ENCODE measurements at places on chromosomes 13 and 19.

DNA sequence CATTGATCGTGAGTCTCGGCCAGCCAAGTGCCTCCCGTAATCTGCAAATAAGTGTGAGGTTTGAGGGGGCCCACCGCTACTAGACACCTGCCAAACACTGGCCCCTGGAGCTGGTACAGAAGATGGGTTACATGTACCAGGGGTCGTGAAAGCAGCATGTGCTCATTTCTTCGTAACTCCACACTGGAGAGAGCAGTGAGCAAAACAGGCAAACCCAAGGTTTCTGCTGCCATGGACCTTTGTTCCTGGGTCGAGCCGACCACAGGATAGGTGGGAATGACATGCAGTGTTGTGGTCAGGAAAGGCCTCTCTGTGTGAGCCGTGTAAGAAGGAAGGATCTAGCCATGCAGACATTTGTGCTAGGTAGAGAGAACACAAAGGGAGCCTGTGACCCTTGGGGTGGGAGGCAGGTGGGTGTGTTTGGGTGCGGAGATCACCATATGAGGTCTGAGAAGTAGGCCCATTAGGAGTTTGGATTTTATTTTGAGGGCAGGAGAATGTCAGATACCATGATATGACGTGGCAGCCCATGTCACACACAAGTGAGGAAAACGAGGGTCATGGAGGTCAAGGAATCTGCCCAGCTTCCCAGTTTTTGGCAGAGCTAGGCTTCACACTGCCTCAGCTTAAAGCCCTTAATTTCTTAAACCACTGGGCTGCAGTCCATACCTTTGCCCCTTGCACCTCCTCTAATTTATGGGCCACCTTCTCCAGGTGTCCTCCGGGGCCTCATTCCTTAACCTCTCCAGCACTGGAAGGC is 919 bp downstream of the GTF3A start:
- no peak for DNase-seq

- no peak for DNase-seq
Measured at GRCh38 chr13:45257638-45258333, 56.9 kb upstream of the KCTD4 start.

DNA sequence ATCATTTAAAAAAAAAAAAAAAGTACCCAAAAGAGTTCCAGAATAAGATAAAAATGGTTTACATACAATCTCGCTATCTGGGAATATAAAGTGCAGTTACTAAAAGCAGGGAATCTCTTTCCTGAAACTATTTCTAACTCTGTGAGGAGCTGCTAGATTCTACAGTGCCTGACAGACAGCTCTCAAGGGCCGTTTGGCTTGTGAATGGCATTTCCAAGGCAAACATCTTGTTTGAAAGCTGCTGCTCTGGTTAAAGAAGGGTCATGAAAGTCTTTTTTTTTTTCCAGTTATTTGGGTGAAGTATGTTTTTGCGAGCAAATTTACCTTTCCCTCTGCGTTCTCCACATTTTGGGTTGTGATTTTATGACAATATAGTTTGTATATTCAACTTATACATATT is 29.0 kb upstream of the CEACAM21 start:
- no peak for DNase-seq

DNA sequence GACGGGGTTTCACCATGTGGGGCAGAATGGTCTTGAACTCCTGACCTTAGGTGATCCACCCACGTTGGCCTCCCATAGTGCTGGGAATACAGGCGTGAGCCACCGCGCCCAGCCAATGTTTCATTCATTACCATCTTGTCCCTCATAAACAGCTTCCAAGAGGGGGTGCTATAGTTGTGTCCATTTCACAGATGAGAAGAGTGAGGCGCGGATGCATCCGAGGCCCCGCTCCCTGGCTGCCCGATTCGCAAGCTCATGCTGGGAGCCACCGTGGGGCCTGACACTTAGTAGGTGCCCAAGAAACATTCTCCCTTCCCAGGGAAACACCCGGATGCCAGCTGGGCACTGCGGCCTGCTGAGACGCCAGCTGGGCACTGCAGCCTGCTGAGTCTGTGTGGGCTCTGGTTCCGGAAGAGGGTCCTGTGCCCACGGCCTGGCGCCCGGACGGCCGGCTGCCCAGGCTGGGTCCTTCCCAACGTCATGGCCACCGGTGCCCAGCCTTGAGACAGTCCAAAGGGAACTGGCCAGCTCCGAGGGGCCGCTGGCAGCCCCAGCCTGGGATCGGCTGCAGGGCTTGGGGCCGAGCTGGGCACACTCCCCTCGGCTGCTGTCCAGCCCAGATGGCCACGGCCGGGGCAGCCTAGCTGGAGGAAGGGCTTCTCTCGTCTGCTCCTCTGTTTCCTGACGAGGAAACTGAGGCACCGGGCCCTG is 54.7 kb downstream of the NFIC start:
- no peak for DNase-seq

DNA sequence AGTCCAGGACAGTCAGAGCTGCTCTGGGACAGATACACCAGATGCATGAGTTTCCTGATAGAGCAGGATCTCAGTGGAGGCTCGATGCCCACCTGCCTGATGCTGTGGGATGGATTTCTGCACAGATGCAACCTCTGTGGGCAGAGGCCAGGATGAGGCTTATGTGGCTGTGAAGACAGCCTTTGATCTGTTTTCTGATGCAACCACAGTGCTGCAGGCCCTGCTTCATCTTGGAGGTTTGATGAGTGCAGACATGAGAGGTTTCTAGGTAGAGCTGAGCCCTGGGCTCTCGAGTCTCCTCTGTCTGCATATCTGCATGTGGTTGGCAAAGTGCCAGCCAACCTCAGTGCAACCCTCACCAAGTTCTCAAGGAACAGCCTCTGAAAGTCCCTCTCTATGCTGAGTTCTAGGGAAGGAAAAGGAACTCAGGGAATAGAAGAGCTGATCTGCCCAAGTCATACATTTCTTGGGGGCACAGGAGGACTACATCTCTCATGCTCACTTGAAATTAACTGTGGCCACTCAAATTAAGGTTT is 23.1 kb upstream of the TSHZ3 start:
- no peak for DNase-seq

- no peak for DNase-seq
Measured at GRCh38 chr13:86193281-86193680, 394.1 kb upstream of the SLITRK6 start.

- no peak for DNase-seq
Measured at GRCh38 chr13:67935626-67936025, 705.5 kb upstream of the PCDH9 start.

GRCh38 chr13:109276261-109276660 is 510.1 kb downstream of the IRS2 start:
- DNase-seq, result no peak

- DNase-seq, result no peak
Measured at GRCh38 chr13:107069108-107069776, 501.3 kb upstream of the ARGLU1 start.

- no peak for DNase-seq
Measured at GRCh38 chr19:29634423-29635130, 28.5 kb downstream of the POP4 start.

- DNase-seq, result no peak
Measured at GRCh38 chr19:1028062-1028926, 1.9 kb downstream of the CNN2 start.

DNA sequence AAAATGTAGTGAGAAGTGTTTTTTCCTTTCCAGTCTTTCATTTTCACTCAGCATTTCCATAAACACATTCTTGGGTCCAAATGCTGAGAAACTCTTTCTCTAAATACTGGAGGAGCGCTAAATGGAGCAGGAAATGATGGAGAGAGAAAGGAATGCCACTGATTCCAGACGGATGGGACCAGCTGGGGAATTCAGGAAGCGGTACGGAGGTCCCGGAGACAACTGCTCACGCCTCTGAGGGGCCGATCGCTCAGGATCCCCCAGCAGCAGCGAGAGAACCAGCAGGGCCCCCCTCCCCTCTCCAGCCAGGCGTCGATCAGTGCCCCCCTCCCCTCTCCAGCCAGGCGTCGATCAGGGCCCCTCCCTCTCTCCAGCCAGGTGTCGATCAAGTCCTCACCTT is 13.2 kb downstream of the RASA3 start:
- no peak for DNase-seq

- DNase-seq, result no peak
Measured at GRCh38 chr13:40770609-40770933, 419 bp downstream of the MRPS31 start.

- no peak for DNase-seq
Measured at GRCh38 chr19:338421-338820, 6.2 kb downstream of the MIER2 start.

DNA sequence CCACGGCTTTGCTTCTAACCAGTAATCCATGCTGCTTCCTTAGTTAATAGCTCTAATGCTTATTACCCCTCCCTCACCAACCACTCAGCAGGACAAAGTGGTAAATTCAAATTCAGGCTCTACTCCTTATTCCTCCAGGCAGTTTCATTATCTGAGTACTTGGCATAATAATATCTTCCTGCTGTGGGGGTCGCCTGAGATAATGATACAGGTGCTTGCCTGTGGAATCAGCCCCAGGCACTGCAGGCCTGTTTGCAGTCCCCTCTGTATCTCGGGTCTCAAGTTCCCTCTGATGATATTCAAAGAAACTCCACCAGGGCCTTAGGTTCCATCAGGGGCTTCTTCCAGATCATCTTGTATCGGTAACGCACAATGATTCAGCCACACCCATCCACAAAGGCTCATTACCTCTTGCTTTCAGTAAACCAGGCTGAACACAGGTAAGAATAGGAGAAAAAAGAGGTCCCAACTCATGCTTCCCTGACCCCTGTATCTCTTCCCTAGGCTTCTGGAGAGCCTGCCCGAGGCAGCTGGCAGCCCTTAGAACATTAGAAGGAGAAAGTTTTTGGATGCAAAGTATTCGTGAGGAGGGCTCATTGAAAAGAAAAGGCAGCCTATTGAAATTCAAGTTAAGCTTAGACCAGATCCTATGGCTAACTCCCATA is 14.3 kb upstream of the FOXO1 start:
- DNase-seq, result no peak

GRCh38 chr13:34114581-34114980 is 296.6 kb downstream of the RFC3 start:
- DNase-seq, result no peak

GRCh38 chr19:30154410-30154809 is 212.4 kb downstream of the URI1 start:
- no peak for DNase-seq

DNA sequence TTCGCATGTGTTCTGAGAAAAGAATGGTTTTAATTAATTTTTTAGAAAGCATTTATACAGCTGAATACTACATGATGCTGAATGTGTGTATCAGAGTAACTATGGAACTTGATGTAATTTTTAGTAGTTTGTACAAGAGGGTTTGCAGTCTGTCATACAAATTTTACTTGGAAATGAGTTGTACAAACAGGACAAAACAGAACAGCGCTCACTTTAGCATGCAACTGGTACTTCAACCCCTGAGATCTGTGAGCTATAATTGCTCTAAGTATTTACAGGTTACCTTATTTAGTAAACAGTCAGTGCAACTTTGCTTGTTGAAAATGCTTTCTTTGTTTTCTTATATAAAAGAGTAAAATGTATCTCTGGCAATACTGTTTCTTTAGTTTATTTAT is 706 bp downstream of the TNFRSF19 start:
- DNase-seq, result no peak

Measured in NCI-H2227 treated with DMSO at 0.1 percent for 48 hours (cell line).